Activated CD8-positive, alpha-beta T cell treated with anti-CD3 and anti-CD28 coated beads, Interleukin-2, amount 10 ng/mL, durations not matched to agents 7 days and 5 days (primary cell): ENCODE measurements at places on chromosomes 12 and 14. TPM values are rescaled to one million over a fixed set of nuclear protein-coding genes. Genes with fewer than 3 reads are reported as not detected.
A peak's percentile ranks its signal among the peaks of the same experiment; 100 is the strongest.

GRCh38 chr12:47419497-47419896 lies 286.3 kb downstream of the RPAP3 start:
- no peak for DNase-seq
- no peak overlapping the region for H3K27ac ChIP-seq
- H3K27me3 ChIP-seq: no peaks in the 10 kb centered on the region
- peaks cover 8% of the 10 kb centered on the region for H3K4me1 ChIP-seq
- peaks cover 3% of the 10 kb centered on the region for H3K36me3 ChIP-seq
- H3K4me3 ChIP-seq: no peak overlapping the region

DNA sequence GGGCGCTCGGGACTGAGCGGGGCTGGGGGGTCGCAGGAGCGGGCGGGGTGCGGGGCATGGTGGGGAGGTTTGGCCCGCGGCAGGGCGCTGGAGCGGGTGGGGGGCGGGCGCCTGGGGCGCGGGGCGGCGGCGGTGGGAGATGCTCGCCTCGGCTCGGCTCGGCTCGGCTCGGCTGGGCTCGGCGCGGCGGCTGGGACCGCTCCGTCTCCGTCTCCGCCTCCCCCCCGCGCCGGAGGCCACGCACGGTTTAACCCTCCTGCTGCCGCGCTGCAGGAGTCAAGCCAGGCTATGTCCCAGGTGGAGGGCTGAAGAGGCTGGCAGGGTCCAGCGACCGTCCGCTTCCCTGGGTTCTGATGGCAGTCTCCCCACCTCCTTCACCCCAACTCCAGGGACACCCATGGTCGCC lies at the start of gene PIANP:
PIANP (minus strand) TSS at position 170 of the 406 bp plus-strand sequence. CDS start 2,754 bp downstream, outside the sequence.
- peak within 1 kb of the TSS; percentile 51 for H3K4me3 ChIP-seq
- peak; percentile 38 for DNase-seq
- no peak within 1 kb of the TSS for H3K27ac ChIP-seq
- peaks cover 18% of the 10 kb centered on the region for H3K4me1 ChIP-seq
- peaks cover 59% of the 10 kb centered on the region for H3K27me3 ChIP-seq
- no peaks in the 10 kb centered on the region for H3K36me3 ChIP-seq

DNA sequence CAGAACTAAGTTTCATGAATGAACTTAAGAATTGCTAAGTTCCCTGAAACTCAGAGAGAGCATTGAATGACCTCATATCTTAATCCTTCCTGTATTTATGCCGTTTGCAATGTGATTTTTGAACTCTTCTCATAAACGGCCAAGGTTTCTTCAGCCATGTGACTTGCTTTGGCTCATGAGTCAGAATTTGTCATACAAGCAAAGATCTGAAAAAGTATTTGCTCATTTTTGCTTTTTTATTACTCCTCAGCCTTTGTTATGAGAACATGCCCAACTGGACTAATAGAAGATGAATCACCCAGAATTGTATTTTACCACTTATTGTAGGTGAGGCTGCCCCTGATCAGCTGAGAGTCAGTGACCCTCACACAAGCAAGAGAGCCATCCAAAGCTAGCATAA lies 693.8 kb downstream of the BCL11B start:
- H3K4me3 ChIP-seq: no peak overlapping the region
- DNase-seq: no peak

GRCh38 chr14:60632777-60633176 lies 16.5 kb downstream of the SIX1 start:
- DNase-seq: peak; percentile 42
- H3K36me3 ChIP-seq: peaks cover 2% of the 10 kb centered on the region
- H3K4me3 ChIP-seq: peak overlapping the region; percentile 20
- H3K4me1 ChIP-seq: peaks cover 17% of the 10 kb centered on the region
- no peak overlapping the region for H3K27ac ChIP-seq

Gene SERPINA9
- total RNA-seq: not detected

Gene SOX5
- total RNA-seq: not detected
